T follicular helper cell (primary cell): ENCODE measurements at places on chromosomes 5 and 9.

- no peak for DNase-seq
Observed at GRCh38 chr5:102863058-102863457, 108.0 kb downstream of the PAM start.

- DNase-seq: no peak
Observed at GRCh38 chr9:29701559-29701958, 2128.3 kb upstream of the C9orf72 start.

DNA sequence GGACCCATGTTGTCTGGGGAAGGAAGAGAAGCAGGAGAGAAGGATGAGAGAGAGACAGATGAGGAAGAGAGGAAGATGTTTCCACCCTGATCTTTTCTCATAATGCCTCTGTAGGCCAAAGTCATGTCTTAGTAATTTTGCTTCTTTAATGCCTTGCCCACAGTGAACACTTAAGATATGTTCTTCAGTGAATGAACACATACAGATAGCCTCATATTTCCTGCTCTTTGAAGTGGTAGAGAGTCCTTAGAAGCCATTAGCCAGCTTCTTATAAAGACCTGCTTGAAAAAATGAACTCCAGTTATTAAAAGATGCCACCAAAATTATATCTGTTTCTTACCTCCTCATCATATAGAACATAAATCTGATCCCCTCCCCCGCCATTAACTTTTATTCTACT is 244.4 kb downstream of the CD180 start:
- DNase-seq: no peak

DNA sequence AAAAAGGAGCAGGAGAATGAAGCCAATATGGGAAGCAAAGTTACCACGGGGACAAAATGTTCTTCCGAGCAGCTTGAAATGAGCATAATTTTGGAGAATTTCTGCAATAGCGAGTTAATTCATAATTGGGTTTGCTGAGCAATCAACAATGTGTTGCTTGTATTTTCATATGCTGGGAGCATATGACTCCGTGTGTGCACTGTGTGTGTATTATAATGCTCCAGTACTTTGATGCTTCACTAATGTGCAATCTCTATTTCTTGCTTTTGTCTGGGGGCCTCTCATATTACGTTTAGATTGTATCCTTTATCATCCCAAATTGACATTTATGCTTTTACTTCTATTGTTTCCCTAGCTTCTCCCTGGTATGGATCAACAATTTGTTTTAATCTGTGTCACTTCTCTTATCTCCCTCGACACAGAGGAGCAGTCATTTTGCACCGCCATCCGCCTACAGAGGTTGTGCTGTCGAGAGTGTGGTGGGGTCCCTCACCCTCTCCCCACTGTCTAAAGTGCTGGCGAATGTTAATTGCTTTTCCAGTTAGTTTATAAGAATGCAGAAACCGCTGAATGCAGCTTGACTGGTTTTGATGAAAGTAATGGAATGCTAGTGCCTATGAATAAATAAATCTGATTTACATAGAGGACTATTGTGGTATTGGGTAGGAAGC is 372.5 kb upstream of the WWC1 start:
- DNase-seq: no peak

- DNase-seq: no peak
Observed at GRCh38 chr9:91781906-91782305, 168.1 kb downstream of the ROR2 start.

GRCh38 chr5:1432296-1432695 is 12.9 kb downstream of the SLC6A3 start:
- no peak for DNase-seq

- no peak for DNase-seq
Observed at GRCh38 chr9:114004221-114004716, 73.8 kb downstream of the AMBP start.

GRCh38 chr9:16544842-16545241 is 325.6 kb downstream of the BNC2 start:
- no peak for DNase-seq

GRCh38 chr5:141039517-141039916 is 11.7 kb upstream of the PCDHB1 start:
- no peak for DNase-seq

GRCh38 chr5:62606878-62607277 is 28.3 kb downstream of the LRRC70 start:
- DNase-seq: no peak

- no peak for DNase-seq
Observed at GRCh38 chr9:101484046-101484445, 48.5 kb upstream of the ALDOB start.
